ENCODE measurements at places on chromosomes 12 and 14.

- H3K4me1 ChIP-seq: peaks cover 46% of the 10 kb centered on the region
- H3K27me3 ChIP-seq: no peaks in the 10 kb centered on the region
- H3K27ac ChIP-seq: peak overlapping the region; percentile 41
- DNase-seq: no peak
- H3K4me3 ChIP-seq: no peak overlapping the region
These were observed 105.4 kb downstream of the PAPLN start for GRCh38 chr14:73342670-73343069.

DNA sequence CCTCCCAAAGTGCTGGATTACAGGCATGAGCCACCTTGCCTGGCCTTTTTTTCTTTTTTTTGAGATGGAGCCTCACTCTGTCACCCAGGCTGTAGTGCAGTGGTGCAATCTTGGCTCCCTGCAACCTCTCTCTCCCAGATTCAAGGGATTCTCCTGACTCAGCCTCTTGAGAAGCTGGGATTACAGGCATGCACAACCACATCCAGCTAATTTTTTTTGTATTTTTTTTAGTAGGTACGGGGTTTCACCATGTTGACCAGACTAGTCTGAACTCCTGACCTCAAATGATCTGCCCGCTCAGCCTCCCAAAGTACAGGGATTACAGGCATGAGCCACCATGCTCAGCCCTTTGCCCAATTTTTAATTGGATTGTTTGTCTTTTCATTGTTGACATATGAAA is 58.0 kb downstream of the SINHCAF start:
- peaks cover 2% of the 10 kb centered on the region for H3K27me3 ChIP-seq
- H3K4me3 ChIP-seq: no peak overlapping the region
- H3K36me3 ChIP-seq: no peaks in the 10 kb centered on the region
- H3K27ac ChIP-seq: no peak overlapping the region

DNA sequence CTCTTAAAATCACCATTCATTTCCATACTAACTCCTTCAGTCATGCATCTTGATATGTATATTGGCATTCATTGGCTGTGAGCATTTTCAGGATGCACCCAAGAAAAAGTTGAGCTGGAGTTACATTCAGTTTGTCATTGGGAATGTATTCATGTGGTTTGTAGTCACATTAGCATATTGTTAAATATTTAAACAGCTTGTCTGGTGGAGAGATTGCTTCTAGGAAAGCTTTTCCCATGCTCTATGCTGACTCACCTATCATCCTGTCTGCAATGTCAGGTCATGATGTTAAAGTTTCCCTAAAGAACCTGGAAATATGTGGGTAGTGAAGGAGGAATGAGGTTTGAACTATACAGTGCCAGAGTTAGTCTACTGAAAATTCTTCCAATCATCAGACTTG is 583.6 kb downstream of the GALC start:
- no peak overlapping the region for H3K4me3 ChIP-seq
- peaks cover 12% of the 10 kb centered on the region for H3K4me1 ChIP-seq
- no peaks in the 10 kb centered on the region for H3K36me3 ChIP-seq
- H3K27ac ChIP-seq: no peak overlapping the region
- no peaks in the 10 kb centered on the region for H3K27me3 ChIP-seq

DNA sequence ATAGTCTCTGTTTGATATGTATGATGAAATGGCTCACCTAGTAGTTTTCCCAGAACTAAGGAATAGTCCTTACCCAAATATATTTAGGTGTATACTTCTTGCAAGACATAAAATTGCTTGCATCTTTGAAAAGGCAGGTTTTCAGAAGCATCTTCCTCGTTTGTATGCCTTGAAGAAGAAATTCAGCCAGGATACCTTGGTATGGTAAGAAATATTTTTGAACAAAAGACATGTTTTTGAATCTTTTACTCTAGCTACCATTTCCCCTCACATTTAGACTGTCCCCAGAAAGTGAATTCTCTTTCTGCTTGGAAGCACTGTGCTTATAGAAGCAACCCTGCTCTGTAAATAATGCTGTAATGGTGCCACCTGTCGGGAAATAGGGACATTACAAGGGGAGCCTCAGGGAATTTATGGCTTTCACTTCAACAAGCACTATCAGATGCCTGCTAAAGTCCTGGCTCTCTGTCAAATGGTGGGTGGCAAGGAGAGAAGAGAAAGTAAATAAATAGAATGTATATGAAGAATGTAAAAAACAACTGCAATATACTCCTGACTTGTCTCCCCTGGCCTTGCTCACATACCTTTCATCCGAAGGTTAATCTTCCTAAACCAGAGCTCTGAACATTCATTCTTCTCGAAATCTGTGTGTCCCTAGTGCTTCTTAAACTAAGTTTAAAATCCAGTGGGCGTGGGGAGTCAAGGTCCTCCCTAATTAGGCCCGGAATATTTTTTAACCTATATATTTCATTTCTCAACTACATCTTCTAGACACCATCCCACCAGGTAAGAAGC is 6.1 kb downstream of the CCDC184 start:
- peak; percentile 75 for DNase-seq
- no peak overlapping the region for H3K4me3 ChIP-seq
- peaks cover 13% of the 10 kb centered on the region for H3K27me3 ChIP-seq
- H3K4me1 ChIP-seq: peaks cover 12% of the 10 kb centered on the region
- H3K36me3 ChIP-seq: peaks cover 7% of the 10 kb centered on the region

DNA sequence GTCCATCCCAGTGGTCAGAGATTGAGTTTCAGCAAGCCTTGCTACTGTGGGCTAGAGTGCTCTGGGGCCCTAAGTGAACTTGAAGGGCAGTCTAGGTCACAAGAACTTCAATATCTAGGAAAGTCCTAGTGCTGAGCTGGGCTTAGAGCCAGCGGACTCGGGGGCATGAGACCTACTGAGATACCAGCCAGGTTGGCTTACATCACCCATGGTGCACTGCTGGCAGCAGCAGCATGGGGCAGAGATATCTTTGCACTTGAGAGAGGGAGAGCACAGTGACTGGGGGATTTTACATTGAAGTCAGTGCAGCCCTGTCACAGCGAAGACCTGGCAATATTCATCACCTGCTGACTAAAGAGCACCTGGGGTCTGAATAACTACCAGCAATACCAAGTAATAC is 158.3 kb upstream of the PRKD1 start:
- no peak for DNase-seq
- no peak overlapping the region for H3K27ac ChIP-seq
- no peaks in the 10 kb centered on the region for H3K4me1 ChIP-seq
- no peaks in the 10 kb centered on the region for H3K36me3 ChIP-seq

- peak within 1 kb of the TSS; percentile 98 for H3K4me3 ChIP-seq
- H3K4me1 ChIP-seq: peaks cover 11% of the 10 kb centered on the region
- H3K36me3 ChIP-seq: no peaks in the 10 kb centered on the region
- peak; percentile 99 for DNase-seq
- peak within 1 kb of the TSS; percentile 77 for H3K27ac ChIP-seq
- H3K27me3 ChIP-seq: peaks cover 10% of the 10 kb centered on the region
These were observed at the start of gene CCNK for GRCh38 chr14:99480917-99481744. Gene CCNK (plus strand): TSS chr14:99481409. CDS start chr14:99492678, 11,269 bp downstream.

DNA sequence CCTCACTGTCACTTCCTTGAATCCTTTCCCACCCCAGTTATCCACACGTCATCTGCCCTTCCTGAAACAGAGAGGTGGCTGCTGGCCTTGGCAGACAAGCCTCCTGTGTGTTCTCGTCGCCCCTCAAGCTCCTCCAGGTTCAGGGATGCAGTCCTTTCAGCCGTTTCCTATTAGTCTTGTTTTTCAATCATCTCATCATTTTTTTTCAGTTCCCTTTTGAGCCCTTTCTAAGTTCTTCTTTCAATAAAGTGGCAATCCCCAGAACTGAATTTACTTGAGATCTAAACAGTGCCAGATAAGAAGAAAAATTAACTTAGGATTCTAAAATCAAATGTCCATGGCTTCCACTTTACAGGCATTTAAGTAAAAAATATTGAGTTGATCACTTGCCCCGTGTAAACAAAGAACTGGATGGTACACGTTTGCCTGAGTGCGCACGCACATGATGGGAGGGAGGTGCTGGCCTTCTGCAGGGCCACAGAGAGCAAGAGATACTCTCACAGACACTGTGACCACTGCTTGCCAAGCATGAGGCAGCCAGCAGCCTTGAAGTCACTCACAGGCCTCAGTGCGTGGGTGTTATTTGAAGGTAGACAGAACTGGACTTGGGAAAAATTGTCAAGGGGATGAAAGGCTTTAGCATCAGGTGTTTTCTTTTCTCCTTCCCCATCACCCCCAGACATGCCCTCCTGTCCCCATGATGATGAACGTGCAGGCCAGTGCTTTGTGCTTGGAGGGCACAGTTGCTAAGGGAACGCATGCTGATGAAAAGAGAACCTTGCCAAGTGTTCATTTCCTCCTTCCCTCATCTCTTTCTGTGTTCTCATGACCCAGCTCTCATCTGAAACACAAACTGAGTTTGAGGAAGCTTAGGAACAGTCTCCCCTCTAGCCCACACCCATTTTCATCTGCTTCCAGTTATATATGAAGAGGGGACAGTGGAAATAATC is 408.3 kb downstream of the EGLN3 start:
- no peak overlapping the region for H3K27ac ChIP-seq
- no peak for DNase-seq
- peaks cover 3% of the 10 kb centered on the region for H3K4me1 ChIP-seq
- no peak overlapping the region for H3K4me3 ChIP-seq
- peaks cover 2% of the 10 kb centered on the region for H3K27me3 ChIP-seq

DNA sequence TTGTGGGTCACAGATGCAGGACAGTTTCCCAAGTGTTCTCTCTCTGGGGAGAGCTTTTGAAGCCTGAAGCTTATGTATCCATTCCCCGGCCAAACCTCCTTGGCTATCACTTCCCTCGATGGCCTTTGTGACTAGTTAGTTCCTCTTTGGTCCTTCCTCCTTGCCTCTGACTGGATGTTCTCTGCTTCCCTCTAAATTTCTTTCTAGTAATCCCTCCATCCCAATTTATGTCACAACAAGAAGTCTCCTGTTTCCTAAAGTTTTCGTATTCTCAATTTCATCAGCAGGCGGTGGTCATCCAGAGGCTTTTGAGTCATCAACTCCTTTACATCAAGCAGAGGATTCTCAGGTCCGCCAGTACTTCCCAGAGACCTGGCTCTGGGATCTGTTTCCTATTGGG is 27.5 kb downstream of the A2ML1 start:
- H3K4me3 ChIP-seq: no peak overlapping the region
- no peak for DNase-seq
- H3K36me3 ChIP-seq: no peaks in the 10 kb centered on the region

GRCh38 chr12:69948851-69949250 is 123.8 kb downstream of the MYRFL start:
- H3K27me3 ChIP-seq: no peaks in the 10 kb centered on the region
- no peak overlapping the region for H3K4me3 ChIP-seq
- H3K36me3 ChIP-seq: no peaks in the 10 kb centered on the region
- DNase-seq: no peak
- no peak overlapping the region for H3K27ac ChIP-seq

DNA sequence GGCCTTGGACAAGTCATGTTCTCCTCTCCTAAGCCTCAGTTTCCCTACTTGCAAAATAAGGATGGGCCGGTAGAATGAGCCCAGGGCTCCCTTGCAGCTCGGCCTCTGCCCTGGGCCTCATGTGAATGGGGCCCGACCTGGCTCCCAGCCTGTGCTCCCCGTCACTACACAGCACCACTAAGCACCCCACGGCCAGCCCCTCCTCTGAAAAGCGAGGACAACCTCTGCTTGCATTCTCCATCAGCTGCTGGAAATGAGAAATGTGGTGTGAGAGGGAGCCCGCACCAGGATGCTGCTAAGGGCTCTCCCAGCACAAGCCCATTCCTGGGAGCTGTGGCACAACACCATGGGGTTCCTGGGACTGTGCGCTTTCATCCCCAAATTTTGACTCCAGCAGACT is 10.2 kb downstream of the SLC25A47 start:
- H3K27me3 ChIP-seq: no peaks in the 10 kb centered on the region
- H3K27ac ChIP-seq: no peak overlapping the region
- no peak for DNase-seq
- H3K36me3 ChIP-seq: no peaks in the 10 kb centered on the region

DNA sequence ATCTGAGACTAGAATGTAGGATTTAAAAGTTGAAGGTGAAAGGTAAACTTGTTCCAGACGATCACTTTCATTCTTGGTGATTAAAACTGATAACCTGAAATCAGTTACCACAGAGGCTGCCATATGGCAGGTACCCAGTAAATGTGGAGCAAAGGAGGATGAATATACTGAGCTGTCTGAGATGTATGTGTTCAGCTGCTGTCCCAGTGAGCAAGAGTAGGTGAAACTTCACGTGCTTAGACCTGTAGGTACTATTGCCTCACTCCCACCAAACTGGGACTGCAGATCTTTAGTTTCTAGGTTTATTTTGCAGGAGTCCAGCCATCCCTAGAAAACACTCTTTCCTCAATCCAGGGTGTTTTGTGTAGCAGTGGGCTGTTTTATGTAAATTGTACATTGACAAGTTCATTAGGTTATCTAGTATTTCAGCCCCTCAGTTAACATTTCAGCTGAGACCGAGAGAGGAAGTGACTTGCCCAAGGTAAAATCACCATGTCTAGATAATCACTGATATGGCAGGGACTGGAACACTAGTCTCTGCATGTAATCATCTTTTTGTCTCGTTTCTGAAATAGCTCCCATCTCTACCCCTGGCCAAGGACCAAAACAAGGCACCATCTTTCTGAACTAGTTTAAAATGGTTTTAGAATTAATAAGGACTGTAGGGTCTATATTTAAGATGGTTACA is 62.7 kb downstream of the ATG14 start:
- H3K4me1 ChIP-seq: peaks cover 13% of the 10 kb centered on the region
- no peak overlapping the region for H3K27ac ChIP-seq
- H3K4me3 ChIP-seq: no peak overlapping the region
- H3K36me3 ChIP-seq: no peaks in the 10 kb centered on the region
- H3K27me3 ChIP-seq: no peaks in the 10 kb centered on the region

- H3K27me3 ChIP-seq: no peaks in the 10 kb centered on the region
- DNase-seq: no peak
- no peak overlapping the region for H3K4me3 ChIP-seq
- peaks cover under 1% of the 10 kb centered on the region for H3K36me3 ChIP-seq
These were observed 125.2 kb downstream of the NTF3 start for GRCh38 chr12:5556946-5557673.

DNA sequence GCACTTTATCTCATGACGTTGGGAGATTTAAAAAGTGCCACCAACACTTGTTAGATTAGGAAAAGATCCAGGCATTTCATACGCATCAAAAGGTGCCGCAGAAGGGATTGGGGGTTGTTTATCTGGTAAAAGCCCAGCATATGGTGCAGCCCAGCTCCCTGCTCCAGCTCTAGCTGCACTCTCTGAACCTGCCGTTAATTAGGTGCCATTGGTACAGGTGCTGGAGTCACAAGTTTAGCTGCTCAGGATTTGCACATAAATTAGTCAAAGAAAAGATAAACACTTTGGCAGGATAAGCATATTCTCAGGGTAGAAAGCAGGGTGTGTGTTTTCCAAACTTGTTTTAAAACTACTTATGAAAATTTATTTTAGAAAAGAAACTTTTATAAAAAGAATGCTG is 932.6 kb upstream of the TMEM132C start:
- no peaks in the 10 kb centered on the region for H3K4me1 ChIP-seq

Measured in glutamatergic neuron (in vitro differentiated cells).